ENCODE measurements at places on chromosomes 12 and 14.

GRCh38 chr14:77238356-77238755 is 32.6 kb downstream of the NGB start:
- no peak for DNase-seq

GRCh38 chr12:101571105-101571504 is 23.7 kb upstream of the MYBPC1 start:
- DNase-seq: no peak

GRCh38 chr12:70933133-70933532 is 12.6 kb upstream of the PTPRR start:
- no peak for DNase-seq

GRCh38 chr12:20370014-20370386 is 1.7 kb downstream of the PDE3A start:
- no peak for DNase-seq

GRCh38 chr12:6796576-6796975 is 7.2 kb downstream of the CD4 start:
- DNase-seq: no peak

DNA sequence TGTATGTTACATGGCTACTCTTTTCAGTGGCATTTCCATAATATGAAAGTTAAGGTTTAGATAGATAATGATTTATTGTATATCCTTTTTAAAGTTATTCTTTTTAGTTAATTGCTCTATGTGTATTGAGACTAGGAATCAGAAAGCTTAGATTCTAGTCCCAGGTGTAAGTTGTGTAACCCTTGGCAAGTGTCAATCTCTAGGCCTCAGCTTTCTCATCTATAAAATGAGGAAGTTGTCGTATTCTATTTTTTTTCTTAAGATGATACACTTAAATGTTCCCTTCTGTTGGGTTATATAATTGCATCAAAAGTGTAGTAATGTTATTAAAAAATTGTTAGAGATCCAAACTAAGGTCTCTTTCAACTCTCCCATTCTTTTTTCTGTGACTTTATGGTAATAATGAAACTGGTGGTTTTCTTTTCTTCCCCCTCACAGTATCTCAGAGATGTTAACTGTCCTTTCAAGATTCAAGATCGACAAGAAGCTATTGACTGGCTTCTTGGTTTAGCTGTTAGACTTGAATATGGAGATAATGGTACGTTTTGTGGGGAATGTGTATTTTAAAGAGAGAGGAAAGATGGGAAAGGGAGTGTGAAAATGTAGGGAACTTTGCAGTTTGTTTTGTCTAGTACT is 4.1 kb downstream of the RTRAF start:
- no peak for DNase-seq

DNA sequence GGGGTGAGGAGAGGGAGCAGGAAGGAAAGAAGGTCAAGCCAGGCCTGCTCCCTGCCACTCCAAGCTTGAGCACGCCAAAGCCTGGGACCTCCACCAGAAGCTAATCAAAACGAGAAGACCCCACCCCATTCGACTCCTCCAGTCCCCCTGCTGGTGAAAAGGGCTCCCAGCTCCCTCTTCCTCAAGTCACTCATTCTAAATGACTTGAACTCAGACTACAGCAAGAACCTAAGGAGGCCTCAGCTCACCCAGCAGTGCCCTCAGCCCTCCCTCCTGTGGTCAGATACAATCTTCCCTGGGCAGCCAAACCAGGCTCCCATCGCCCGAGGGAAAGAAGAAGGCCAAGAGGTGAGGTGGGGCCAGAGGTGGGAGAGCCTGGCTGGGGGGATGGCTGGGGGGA is 17.4 kb downstream of the HDAC7 start:
- DNase-seq: no peak

GRCh38 chr12:6215932-6216494 is 15.8 kb downstream of the CD9 start:
- no peak for DNase-seq

GRCh38 chr12:40336573-40337199 is 111.9 kb downstream of the LRRK2 start:
- DNase-seq: no peak

- DNase-seq: no peak
Measured at GRCh38 chr12:12614342-12614741, 2.7 kb downstream of the CREBL2 start.

- no peak for DNase-seq
Measured at GRCh38 chr14:95185033-95185766, 27.9 kb upstream of the DICER1 start.

DNA sequence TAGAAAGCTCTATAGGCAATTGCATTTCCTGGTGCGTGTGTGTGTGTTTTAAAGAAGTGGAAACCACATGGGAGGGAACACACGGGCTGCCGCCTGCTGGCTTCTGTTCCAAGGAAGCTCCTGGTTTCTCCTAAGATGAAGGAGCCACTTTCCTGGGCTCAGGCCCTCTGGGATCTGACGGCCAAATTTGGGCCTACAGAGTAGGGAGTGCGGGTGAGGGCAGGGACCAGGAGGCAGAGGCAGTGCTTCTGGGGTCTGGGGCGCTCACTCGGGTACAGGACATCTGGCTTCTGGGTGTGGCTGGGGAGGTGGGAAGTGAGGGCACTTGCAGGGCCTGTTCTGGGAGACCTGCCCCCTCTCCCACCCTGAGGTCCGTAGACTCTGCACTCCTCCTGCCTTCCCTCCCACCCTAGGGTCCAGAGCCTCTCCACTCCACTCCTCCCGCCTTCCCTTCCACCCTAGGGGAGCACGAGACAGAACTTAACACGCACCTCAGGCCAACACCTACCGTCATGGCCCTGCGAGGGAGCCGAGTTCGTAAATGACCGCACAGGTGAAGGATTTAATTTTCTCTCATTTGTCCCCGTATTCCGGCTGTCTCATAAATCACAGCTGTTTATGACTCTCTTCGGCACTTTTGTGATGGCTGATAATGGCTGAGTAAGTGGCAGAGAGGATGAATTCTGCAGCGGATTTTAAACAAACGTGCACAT is 127.7 kb downstream of the KIF26A start:
- no peak for DNase-seq

GRCh38 chr12:95336387-95337067 is 118.9 kb downstream of the VEZT start:
- no peak for DNase-seq

DNA sequence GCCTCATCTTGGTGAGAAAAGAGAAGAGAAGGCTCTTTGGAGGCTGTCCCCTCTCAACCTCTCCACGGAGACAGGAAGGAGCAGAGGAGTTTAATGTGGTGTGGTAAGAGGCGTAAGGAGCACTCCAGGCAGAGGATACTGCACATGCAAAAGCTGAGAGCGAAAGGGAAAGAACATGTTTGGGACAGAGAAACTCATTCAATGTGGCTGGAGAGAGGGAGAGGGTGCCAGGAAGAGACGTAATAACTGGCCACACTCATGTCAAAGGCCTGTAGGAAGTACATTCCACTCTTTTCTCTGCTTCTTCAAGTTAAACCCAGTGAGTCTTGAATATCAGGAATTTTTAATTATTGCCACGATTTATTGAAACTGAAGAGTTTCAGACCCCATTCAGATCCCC is 12.0 kb downstream of the VDR start:
- no peak for DNase-seq

GRCh38 chr12:112590281-112590680 is 171.5 kb downstream of the PTPN11 start:
- no peak for DNase-seq

GRCh38 chr14:50530794-50531365 is 1.5 kb downstream of the MAP4K5 start:
- no peak for DNase-seq

DNA sequence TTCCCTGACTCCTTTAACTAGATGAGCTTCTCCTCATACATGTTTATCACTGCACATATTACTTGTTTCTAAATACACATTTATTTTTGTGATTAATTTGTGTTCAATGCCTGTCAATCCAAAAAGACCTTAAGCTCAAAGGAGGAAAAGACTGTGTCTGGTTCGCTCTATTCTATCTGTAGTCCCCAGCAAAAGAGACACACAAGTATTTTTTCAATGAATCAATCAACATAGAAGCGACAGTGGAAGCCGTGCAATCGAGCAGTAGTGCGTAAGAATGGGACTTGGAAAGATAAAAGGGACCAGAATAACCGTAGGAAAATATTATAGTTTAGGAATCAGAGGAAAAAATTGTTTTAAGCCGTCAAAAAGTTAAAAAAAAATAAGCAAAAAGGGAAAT is 951 bp downstream of the WDHD1 start:
- DNase-seq: no peak

- DNase-seq: peak; percentile 9
Measured at GRCh38 chr12:88142610-88142991, 494 bp downstream of the TMTC3 start.

- no peak for DNase-seq
Measured at GRCh38 chr12:113569806-113570205, 98.1 kb upstream of the LHX5 start.

DNA sequence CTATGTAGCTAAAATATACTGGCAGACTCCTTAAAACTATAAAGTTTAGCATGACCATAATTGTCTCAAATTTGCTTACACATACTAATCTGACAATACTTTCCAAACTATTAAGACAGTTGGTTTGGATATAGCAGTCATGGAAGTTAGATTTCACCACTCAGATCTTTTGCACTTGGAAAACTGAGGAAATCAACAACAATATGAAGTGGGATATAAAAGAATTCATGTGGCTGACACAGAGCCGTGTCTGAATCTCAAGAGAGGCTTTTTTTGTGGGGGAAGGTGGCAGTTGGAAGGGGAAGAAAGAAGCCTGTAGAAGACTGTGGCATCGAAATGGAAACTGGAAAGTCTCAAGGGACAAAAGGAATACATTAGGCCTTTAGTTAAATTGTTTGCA is 166.6 kb upstream of the FLRT2 start:
- no peak for DNase-seq

- no peak for DNase-seq
Measured at GRCh38 chr14:38108681-38109080, 99.0 kb upstream of the SSTR1 start.

DNA sequence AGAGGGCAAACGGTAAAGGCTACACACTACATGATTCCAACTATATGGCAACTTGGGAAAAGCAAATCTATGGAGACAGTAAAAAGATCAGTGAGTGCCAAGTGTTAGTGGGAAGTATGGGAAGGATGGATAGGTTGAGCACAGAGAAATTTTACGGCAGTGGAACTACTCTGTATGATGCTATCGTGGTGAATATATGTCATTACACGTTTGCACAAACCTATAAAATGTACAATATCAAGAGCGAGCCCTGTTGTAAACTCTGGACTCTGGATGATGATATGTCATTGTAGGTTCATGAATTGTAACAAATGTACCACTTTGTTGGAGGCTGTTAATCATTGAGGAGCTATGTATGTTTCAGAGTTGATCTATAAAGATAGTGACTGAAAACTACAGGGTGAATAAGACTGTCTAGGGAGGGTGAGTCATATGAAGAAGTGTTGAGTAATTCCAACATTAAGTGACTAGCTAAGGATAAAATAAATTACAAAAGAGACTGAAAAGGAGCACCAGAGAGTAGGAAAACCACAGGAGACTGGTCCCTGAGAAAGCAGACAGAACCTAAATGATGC is 349.2 kb upstream of the LMO3 start:
- no peak for DNase-seq

DNA sequence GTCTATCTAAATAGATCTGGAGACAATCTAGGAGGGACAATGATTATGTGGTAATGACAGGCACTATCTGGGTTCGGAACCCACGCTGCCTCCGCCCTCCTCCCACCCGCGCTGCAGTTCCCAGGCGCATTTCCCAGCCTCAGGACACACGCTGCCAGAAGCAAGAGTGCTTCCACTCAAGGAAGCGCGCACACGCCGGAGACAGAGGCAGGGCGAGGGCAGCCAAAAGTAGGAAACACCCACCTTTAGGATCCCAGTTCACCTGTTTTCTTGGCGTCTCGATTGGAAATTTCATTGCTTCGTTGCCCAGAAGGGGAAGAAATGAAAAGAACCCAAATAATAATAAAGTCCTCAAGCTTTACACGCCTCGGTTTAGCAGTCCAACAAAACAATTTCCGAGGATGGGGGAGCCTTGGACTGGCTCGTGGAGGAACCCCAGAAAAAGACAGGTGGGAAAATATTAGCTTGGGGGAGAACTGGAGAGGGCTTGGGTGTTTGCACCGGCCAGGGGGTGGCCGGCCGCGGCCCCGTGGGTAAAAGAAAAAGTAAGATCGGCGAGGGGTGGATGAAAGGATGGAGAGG is 474 bp downstream of the KCNK10 start:
- DNase-seq: no peak

- no peak for DNase-seq
Measured at GRCh38 chr14:24910408-24910986, 139.4 kb downstream of the STXBP6 start.

DNA sequence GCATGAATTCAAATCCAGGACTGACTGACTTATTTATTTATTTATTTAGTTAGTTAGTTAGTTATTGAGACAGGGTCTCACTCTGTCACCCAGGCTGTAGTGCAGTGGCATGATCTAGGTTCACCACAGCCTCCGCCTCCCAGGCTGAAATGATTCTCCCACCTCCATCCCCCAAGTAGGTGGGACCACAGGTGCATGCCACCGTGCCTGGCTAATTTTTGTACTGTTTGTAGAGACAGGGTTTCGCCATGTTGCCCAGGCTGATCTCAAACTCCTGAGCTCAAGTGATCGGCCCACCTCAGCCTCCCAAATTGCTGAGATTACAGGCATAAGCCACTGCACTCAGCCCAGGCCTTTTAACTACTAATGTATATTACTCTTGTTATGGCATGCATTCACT is 36.0 kb downstream of the BTG1 start:
- no peak for DNase-seq

- no peak for DNase-seq
Measured at GRCh38 chr12:97300891-97301290, 161.7 kb upstream of the RMST start.

- DNase-seq: no peak
Measured at GRCh38 chr14:105908481-105908911, 382.1 kb downstream of the TMEM121 start.

- no peak for DNase-seq
Measured at GRCh38 chr14:72617391-72618031, 276.4 kb downstream of the DPF3 start.

- no peak for DNase-seq
Measured at GRCh38 chr14:20564501-20564997, 3.7 kb upstream of the RNASE9 start.

DNA sequence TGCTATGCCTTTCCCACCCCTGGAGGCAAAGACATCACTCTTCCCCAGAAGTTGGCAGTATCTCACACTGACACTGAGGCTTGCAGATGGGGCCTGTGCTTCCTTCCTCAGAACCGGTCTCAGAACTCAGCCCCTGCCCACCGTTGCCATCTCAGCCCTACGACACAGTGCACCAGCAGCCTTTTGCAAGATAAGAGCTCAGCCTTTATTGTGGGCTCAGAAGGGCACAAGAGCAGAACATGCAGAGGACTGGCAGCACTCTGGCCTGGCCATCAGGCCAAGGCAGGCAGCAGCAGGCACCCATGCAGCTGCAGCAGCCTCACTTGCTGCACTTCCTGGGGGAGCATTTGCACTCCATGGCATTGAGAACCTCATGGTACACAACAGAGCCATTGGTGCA is 3.6 kb upstream of the ANO2 start:
- no peak for DNase-seq

DNA sequence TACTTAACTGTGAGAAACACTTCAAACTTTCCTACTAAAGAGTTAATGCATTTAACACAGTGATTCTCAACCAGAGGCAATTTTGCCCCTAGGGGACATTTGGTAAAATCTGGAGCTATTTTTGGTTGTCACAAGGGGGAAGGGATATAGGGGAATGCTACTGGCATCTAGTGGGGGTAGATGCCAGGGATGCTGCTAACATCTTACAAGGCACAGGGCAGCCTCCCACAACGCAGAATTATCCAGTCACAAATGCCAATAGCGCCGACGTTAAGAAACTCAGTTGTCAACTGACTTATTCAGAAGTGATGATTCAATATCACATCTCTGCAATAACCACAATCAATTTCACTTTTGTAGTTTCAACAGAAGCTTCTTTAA is 2.0 kb downstream of the EEA1 start:
- DNase-seq: peak; percentile 34
